ENCODE measurements at places on chromosomes 3 and 15.

DNA sequence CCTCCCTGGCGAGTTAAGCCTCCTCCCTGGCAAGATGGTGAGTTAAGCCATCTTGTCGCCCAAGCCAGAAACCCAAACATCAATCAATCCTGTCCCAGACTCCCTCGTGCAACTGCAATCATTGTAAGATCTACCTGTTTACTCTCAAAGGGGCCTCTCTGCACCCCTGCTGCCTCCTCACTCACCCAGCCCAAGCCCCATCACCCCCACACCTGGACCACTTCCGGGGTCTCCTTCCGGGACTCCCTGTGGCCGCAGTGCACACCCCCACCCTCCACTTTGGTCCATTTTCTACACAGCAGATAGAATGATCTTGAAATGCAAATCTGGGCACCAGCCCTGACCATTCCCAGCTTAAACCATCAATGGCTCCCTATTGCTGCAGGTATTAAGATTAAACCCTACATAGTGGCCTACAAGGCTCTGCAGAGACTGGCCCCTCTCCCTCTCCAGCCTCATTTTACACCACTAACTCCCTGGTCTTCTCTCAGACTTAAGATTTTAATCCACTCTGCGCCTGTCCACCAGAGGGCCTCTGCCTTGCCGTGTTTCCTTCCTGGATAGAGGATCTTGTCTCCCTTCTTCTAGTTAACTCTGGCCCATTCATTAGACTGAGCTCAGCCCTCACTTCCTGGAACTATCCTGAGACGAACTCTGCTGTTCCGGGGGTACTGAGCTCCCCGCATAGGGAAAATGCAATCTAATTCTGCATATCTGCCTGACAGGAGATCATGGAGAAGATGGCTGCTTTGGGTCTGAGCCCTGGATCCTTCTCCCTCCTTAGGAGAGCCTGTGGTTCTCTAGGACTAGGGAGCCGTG, 41.9 kb upstream of the SLC6A1 start:
- peak; percentile 57 for DNase-seq

- no peak for DNase-seq
Observed at GRCh38 chr3:195030791-195031321, 240.1 kb downstream of the XXYLT1 start.

DNA sequence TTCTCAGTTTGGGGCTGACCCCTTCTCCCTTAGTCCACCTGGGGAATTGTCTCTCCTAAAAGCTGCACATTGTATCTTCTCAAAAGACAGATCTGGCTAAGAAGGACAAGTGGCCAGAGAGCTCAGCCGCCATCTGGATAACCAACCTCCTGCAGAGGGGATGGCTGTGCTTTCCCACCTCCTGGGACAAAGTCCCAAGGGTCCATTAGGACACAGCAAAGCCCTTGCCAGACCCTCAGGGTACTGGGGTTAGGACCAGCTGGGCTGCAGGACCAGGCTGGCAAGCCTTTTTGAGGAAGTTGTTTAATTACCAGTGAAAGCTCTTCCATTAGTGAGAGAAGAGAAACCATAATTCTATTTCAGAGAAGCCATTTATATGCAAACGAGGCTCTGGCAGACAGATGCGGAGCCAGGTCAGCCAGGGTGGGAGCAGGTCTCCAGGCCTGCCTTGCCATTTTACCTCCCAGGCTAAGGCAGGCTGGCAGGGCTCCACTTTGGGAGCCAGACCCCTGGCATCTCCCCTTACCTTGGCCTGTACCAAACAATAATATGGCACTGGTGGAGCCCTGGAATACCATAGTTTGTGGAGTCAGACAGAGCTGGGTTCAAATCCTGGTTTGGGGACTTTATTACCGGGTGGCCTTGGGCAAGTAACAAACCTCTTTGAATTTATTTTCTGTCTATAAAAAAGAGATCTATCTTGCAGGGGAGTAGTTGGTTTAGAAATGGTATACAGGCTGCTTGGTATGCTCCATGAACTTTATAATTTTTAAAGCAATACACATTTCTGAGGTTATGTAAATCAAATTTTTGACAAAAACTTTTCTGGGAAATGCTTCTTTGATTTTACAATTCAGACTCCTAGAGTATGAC, 17.9 kb downstream of the SHF start:
- DNase-seq: no peak

DNA sequence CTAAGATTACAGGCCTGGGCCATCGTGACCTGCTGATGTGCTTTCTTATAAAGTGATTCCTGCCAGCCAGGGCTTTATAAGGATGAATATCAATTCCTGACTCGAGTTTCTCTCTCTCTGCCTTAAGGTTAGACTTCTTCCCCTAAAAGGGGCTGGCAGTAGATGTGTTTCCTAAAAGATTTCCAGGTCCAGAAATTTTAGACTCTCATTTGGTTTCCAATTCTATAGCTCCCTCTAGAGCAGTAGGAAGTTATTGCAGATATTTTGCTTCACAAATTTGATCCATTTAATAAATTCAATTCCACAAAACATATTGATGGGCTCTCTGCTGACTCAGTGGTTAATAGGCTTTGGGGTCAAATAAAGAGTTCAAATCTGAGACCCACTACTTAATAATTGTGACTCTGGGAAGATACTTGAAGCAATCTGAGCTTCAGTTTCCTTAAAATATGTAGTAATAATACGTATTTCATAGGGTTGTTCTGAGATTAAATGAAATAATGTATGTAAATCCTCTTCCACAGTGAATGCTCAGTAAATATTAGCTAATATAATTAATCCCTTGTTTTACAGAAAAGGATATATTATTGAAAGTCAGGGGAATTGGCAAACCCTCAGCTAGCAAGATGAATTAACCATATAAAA, 2.1 kb downstream of the TRIM69 start:
- DNase-seq: peak; percentile 28

DNA sequence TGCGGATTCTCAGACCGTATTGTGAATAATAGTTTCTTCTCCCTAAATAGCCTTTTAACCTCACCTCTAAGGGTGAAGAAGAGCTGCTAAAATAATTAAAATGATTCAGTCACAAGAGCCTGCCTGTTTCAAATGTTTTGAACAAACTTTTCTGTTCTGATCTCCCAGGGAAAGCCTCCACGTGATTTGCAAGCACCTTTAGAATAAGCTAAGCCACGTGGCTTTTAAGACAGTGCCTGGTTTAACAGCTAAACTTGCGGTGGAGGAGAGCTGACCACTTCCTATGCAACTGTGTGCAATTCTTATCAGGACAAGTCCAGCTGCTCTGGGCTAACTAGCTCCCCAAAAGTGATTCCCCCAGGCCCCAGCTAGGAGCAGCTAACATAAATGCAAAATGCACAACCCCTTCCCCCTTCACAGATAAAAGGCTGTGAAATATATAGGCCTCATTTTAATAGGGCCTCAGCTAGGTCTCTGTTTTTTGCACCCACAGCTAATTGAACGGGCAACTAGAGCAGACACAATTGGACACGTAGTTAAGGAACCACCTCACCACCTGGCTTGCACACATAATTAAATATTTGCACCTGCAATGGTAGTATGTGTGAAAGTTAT, 401.2 kb upstream of the NR2F2 start:
- no peak for DNase-seq

DNA sequence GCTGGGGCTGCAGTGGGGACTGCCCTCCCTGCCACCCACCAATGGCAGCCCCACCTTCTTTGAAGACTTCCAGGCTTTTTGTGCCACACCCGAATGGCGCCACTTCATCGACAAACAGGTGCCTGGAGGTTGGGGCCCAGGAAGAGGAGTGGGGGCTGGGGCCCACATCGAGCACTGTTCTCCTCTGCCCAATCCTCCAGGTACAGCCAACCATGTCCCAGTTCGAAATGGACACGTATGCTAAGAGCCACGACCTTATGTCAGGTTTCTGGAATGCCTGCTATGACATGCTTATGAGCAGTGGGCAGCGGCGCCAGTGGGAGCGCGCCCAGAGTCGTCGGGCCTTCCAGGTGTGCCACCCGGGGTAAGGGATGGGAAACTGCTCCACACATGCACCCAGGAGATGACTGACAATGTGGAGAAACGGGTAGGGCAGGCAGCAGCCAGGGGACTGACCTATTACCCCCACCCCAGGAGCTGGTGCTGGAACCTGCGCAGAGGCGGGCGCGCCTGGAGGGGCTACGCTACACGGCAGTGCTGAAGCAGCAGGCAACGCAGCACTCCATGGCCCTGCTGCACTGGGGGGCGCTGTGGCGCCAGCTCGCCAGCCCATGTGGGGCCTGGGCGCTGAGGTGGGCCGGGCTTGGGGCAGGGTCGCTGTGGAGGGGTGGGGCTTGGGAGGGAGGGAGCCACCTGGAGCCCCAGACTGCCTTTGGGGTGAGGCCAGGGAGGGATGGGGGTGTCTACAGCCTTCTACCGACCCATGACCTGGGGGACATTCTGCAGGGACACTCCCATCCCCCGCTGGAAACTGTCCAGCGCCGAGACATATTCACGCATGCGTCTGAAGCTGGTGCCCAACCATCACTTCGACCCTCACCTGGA, 22.9 kb downstream of the NBEAL2 start:
- no peak for DNase-seq

DNA sequence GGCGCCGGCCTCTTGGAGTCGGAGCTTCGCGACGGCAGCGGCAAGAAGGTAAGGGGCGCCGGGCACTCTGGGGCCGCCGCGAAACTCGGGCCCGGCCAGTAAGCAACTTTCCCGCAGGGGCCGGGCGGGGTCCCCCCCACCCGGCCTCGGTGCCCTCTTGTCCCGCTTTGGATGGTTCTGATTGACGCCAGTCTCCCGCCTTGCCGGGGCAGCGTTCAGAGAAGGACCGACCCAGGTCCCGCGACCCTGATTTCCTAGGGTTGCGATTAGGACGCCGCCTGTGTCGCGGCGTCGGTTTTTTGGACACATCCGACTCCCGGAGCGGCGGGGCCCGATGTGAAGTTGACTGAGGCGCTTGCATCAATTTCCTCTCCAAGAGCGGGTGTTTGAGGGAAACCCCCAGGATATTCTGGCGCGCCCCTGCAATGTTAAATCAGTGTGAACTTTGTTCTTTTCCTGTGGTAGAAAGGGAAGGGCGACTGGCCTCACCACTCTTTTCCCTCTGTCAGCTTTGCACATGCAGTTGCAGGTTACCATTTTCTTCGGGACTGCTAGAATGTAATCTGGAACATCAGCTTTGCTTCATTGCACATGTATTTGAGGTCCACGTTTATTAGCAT, 755 bp downstream of the PDE8A start:
- no peak for DNase-seq

DNA sequence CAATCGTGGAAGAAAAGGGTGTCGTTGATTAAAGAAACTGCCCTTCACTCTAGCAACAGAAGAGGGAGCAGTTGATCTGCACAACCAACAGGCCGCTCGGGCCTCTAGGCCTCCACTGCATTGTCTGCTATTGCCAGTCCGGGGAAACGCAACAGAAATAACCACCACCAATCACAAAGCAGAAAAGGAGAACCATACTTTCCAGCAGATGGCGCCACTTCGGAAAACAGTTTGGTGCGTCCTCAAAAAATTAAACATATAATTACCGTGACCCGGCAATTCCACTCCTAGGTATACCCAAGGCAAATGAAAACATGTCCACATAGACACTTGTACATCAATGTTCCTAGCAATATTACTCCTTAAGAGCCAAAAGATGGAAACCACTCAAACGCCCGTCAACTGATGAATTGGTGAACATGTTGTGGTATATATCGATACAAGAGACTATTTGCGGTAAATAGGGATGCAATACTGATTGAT, 154.1 kb downstream of the TJP1 start:
- DNase-seq: peak; percentile 76

DNA sequence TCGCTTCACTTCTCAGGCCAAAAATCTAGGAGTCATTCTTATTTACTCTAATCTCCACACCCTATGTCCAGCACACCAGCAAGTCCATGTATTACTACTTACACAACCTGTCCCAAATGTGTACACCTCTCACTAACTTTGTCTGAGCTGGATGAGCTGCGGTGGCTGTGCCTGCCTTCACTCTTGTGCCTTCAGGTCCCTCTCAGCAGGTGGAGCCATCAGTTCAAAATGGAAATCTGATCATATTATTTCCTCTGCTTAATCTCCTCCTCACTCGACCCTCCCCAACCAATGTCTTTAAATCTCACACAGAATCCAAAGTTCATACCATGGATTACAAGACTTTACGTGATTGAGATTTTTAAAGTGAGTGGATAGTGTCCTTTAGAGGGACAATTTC, 82.8 kb downstream of the SSR3 start:
- DNase-seq: no peak

DNA sequence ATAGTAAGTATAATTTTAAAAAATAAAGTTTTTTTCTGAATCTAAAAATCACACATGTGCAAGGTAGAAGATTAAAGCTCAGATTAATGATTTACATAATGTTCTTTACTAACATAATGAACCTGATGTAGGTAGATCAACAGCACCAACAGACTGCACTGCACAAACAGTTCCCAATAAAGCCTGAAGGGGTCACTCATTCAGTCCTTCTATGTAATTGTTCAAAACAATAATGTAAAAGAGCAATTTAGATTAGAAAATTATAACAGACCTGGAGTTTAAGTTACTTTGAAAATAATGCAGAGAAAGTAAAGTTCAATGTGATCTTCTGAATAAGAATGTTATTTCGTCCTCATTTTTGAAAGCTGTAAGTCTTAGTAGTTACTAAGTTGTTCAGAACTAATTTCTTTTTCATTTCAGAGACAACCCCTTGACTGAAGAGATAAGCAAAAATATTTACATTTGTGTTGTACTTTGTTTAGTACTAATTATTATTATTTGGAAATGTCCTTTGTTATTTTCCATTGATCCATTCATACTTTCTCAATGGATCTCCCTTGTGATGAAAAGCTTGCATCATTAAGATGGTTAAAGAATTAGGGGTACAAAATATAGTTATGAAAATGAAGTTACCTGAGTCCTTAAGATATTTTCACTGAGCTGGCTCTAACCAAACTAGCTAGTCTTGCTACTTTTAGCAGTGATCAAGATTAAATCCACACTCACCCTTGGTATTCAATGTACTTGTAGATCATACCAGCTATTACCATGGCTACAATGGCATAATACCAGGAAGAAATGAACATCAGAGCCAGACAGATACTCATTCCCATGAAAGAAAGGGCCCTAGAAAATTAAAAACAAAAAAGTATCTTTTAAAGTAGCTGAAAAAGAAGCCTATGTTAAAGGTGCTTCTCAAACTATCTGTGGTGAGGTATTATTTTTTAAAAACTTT, 16.8 kb downstream of the EMC4 start:
- peak; percentile 23 for DNase-seq

DNA sequence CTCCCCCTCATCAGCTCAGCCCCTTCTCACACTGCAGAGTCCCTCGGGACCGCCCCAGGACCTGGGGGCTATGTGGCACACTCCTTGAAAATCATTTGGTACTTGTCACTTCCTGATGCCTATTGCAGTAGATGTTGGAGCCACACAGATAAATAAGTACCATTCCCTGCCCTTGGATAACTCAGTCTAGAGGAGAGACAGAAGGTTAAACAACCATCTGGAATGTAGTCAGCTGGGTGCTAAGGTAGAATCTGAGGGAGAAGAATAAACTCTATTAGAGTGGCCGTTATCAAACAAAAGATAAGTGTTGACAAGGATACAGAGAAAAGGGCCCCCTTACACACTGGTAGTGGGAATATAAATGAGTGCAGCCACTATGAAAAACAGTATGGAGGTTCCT, 112.3 kb upstream of the NR2E3 start:
- DNase-seq: no peak

- DNase-seq: no peak
Observed at GRCh38 chr3:172903642-172904320, 153.3 kb downstream of the ECT2 start.

- no peak for DNase-seq
Observed at GRCh38 chr15:41102854-41103253, 13.2 kb downstream of the INO80 start.

GRCh38 chr3:168156479-168156878, 60.8 kb upstream of the GOLIM4 start:
- no peak for DNase-seq
